H1 (cell line): ENCODE measurements at places on chromosomes 16 and 17. TPM values are rescaled to one million over a fixed set of nuclear protein-coding genes. Genes with fewer than 3 reads are reported as not detected.

The MARVELD3 gene
- total RNA-seq: 34.8 TPM in 2 replicates

The GAS2L2 gene
- total RNA-seq: 0.13 TPM in 1 of 2 replicates, not detected in the other

The MILR1 gene
- total RNA-seq: not detected in 2 replicates

The FLCN gene
- 34.0 and 34.6 TPM in 2 replicates for total RNA-seq

The ZNF319 gene
- 5.0 and 5.5 TPM in 2 replicates for total RNA-seq

The GDPD3 gene
- total RNA-seq: 1.5 TPM in 1 of 2 replicates, not detected in the other

The KCNG4 gene
- not detected in 2 replicates for total RNA-seq

The RHBDF2 gene
- 25.9 and 26.2 TPM in 2 replicates for total RNA-seq

The ITGAL gene
- total RNA-seq: not detected in 2 replicates

DNA sequence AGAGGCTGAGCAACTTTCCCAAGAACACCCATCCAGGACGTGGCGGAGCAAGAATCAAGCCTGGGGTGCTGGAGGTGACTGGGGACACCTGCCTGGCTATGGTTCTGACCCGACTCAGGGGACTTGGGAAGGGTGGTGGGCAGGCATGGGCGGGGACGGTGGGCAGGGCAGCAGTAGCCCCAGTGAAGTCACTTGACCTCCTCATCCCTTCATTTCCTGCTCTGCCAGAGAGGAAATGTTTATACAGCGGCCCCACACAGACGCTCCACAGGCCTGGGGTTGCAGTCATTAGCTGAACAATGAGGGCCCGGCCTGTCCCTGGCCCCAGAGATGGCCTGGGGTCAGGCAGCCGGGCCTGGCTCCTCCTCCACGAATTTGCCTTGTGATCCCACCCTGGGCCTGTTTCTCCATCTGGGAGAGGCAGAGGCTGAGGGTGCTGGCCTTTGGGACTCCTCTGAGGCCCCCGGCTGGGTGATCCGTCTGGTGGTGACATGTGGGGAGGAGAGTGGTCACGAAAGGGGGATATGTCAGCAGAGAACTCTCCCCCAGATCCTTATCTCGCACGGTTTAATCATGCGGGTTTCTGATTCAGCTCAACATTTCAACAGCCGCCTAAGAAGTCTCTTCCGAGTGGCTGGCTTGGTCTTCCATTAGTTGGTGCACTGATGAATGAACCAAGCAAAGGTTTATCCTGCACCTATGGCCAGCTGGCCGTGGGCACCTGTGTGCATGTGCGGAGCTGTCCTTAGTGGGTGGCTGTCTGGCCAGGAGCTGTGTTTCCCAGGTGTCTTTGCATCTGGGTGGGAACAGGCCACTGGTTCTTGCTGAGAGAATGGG is 175.9 kb downstream of the IRF8 start:
- DNase-seq: no peak

DNA sequence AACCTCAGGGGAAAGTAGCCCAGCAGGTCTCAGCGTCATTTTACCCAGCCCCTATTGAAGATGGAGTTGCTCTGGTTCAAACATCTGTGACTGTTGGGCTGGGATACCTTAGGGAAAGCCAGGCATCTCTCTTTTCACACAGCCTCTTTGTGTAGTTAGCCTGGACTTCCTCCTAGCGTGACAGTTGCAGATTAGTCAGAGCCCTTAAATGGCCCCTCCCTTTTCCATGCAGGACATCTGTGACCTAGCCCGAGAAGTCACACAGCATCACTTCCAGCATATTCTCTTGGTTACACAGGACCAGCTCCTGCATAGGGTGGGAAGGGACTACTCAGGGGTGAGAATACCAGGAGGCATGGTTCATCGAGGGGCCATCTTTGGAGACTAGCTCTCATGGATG is 375.0 kb upstream of the RBFOX1 start:
- no peak for DNase-seq

DNA sequence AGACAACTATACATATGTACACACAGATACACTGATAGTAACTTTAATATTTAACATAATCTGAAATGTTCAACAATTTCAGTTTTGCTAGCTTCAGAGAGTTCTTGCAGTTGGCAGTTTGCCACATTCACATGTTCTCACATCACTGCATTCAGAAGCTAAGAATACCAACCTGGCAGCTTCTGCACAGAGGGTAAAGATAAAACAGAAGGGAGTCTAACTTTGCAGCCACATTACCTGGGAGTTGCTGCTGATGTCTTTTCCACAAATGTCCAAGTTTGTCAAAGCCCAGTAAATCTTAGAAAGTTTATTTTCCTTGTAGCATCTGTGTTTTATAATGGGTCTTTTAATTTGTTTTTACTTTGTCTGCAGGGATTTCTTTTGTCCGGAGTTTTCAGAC is 332.0 kb downstream of the BCAS3 start:
- DNase-seq: no peak

GRCh38 chr16:81939164-81940056 is 71.9 kb downstream of the SDR42E1 start:
- DNase-seq: no peak

DNA sequence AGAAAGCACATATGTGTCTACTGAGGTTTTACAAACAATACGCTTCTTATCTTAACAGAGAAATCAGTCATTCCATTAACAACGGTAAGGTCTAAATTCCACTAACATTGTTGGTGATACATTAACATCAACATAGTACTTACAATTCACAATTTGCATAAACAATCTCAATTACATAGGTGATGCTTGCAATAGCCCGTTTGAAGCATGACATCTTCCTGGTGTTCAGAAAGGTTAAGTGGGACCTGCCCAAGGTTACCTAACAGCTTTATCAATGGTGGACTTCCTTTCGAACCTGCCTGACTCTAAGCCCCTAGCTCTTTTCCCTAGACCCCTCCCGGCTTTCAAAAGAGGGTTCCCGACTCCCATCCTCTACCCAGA is 699 bp downstream of the FAM222B start:
- DNase-seq: no peak
